ENCODE measurements at places on chromosomes 11 and 22. TPM values are rescaled to one million over a fixed set of nuclear protein-coding genes. Genes with fewer than 3 reads are reported as not detected.

DNA sequence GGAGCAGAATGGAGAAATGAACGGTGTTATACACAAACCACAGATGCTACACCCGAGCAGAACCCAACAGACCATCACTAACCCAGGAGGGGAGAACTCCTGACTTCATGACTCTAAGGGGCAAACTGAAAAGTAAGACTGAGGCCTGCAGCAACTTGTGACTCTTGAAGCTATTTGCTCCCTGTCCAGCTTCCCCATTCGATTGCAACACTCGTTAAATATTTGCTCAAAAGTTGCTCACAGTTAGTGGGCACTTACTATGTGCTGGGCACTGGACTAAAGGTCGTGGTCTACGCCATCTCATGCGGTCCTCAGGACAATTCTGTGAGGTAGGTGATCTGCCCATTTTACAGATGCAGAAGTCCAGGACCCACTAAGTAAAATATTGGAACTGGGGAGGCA is 9.5 kb upstream of the ADA2 start:
- peak; percentile 15 for DNase-seq

DNA sequence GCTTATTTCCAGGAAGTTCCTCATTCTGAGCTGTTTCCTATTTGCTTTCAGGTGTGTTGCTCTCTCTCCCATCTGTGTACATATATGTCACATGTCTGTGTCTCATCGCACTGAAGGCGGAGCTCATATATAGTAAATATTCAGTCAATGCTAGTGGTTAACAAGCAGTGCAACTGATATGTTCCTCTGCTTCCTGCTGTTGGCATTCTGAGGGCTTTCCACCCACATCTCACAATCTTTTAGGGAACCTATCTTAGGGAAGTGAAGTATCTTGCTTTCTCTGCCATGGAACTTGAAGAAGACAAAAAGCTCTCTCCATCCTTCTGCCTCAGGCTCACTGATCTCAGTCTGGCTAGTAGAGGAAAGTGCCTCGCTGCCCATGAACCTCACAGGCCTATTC is 139.8 kb downstream of the TTC17 start:
- DNase-seq, result no peak

GRCh38 chr11:86301742-86302091 is 323 bp upstream of the HIKESHI start:
- DNase-seq, result no peak

DNA sequence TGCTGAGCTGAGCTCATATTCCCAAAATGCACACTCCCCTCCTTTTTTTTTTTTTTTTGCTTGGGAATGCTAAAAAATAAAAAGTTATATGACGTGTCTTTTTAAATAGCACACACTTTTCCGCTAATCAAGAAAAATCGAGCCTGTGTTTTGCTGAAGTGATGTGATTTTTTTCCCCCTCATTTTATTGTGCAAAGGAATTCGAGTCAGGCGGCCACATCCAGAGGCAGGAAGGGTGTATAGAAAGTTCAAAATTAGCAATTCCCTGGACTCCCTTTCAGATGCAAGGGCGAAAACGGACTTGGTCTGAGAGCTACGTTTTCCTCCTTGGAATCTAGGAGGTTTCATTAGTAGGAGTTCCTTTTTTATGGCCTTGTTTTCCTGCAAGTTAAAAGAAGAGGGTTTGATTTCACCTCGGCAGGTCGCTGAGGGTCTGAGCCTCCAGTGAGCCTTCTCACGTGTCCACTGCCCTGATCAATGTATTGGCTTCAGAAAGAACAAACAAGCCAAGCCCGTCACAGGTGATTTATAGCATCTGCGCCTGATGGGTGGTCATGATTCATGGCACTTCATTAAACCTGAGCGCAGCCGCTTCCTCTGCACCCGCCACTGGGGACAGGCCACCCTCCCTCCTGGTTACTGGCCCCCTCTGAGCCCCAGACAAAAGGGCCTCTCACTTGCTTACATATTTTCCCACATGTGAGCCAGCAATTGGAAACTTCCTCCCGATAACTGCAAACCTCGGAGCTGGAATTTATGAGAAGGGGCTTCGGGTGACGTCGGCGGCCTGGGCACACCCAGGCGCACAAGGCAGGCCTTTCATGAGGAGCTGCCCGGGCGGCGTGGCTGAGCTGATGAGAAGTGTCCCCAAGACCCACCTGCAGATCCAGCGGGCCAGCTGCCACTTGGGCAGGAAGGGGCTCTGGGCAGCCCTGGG is 64.4 kb upstream of the LINC01488 start:
- no peak for DNase-seq

DNA sequence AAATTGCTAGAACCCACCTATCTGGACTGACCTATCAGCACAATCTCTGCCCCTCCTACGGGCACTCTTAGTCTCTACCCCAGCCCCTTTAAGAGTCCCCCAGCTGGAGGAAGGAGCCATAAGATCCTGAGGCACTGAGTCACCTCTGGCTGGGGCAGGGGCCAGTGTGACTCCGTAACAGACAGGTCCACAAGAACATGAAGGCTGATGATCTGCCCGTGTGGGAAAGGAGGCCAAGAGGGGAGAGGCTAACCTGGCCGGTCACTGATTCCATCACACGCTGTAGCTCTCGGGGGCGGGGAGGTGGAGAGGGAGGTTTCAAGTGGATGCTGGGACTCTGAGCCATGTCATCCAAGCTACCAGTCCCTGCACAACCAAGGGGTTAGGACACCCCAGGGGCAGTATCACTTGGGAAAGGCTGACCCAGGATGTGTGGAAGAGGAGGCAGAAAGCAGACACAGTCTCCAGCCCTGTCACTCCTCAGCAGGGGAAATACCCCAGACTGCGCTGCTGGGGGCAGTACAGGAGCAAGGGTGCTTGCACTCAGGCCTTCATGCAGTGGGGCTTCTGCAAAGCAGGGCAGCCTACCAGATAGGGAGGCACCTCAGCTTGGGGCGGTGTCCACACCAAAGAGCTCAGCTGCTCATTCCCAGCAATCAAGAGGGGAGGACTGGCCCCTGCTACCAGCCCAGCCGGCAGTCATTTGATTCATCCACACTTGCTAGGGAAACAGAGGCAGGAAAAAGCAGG is 22.3 kb downstream of the ARHGAP1 start:
- peak; percentile 28 for DNase-seq

DNA sequence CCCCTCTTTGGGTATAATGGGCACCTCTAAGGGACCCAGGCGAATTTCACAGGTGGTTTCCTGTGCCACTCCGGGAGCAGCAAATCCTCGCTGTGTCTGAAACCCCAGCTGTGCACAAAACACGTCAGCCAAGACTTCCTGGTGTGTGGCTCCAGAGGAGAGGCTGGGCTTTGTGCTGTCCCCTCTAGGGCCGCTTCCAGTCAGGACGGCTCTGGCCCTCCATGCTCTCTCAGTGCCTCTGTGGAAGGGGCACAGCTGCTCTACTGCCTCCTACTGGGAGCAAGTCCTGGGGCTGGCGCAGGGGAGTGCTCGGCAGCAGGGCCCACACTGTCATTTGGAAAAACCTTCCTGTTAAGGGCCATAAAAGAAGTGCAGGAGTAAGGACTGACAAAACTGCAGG is 23.7 kb upstream of the ARFGAP3 start:
- no peak for DNase-seq

GRCh38 chr11:19872512-19873145 is 160.0 kb downstream of the NAV2 start:
- no peak for DNase-seq

Gene SLC22A25
- total RNA-seq, result not detected

Gene GGT5
- total RNA-seq, result 27.6 TPM

Gene DEFB131B
- total RNA-seq, result not detected

All from Right ventricle myocardium inferior (tissue), 1 donor.